Posterior vena cava (tissue), 2 donors: ENCODE measurements at places on chromosomes 7 and 10. TPM values are rescaled to one million over a fixed set of nuclear protein-coding genes. Genes with fewer than 3 reads are reported as not detected.

Gene PTER
- total RNA-seq, result 5.4 TPM

Gene SAP25
- 5.0 TPM for total RNA-seq

Gene KCND2
- 7.0 TPM for total RNA-seq

Gene ELN
- total RNA-seq, result 354 TPM

Gene PRXL2A
- total RNA-seq, result 22.1 TPM

- DNase-seq, result no peak
Measured at GRCh38 chr7:16293669-16294425, 127.5 kb downstream of the CRPPA start.

DNA sequence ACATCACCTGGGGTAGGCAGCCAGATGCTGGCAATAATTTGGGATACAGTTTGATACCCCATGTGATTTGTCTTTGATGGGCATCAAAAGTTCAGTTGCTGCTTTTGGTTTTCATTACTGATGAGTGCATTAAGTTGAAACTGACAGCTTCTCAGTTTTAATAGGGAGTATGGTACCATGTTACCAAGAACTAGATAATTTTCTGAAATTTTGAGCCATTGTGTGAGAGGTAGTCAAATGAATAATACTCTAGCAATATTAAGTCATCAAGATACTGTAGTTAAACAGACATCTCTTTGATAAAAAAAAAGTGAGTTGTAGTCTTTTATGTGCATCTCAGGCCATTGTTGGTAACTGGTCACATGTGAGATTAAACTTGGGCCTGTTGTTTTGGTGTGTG, 71.5 kb downstream of the ST7 start:
- no peak for DNase-seq

DNA sequence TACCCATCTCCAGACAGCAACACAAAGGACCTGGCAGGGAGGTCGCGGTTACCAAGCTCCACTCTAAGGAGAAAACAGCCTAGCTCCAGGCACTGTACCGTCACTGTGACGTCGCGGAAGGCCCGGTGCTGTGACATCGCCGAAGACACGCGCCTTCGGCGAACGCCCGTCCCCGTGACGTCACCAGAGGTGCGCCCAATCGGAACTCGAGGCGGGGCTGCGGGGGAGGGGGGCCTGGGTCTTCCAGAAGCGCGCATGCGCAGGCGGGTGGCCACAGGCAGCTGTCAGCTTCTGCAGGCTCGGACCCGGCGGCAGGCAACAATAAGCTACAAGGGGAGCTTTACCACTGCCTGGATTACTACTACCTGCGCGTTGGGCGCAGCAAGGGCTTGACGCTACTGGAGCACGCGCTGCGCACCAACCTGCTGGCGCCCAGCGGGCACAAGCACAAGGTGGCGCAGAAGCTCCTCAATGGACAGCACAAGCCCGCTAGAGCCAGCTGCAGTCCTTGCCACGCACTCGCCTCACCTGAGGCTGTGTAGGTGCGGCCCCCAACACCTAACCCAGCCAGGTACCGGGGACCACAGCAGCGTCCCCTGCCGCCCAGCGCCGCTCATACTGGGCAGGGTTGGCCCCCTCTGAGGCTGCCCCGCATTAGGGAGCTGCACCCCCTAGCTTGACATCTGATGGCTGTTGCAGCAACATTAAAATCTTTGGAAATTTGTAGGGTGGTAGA, 208.4 kb downstream of the TPST1 start:
- DNase-seq, result peak; percentile 96

GRCh38 chr10:131929122-131929845, 28.5 kb downstream of the PPP2R2D start:
- DNase-seq, result no peak

DNA sequence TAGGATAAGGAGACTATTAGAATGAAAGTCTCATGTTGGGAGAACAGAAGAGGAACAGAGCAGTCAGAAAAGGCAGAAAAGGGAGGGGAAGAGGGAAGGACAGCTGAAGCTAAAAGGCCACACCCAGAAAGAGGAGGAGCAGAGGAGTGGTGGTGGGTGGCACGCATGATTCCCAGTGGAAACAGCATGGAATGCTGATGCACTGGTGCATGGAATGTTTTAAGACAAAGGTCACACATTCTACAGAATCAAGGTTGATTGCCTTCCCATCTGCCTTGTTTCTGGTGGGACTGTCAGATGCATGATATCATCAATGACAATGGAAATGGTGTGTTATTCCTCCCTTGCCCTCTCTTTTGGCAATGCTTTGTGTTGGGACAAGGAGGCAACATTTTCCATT, 285.4 kb upstream of the MKI67 start:
- no peak for DNase-seq

DNA sequence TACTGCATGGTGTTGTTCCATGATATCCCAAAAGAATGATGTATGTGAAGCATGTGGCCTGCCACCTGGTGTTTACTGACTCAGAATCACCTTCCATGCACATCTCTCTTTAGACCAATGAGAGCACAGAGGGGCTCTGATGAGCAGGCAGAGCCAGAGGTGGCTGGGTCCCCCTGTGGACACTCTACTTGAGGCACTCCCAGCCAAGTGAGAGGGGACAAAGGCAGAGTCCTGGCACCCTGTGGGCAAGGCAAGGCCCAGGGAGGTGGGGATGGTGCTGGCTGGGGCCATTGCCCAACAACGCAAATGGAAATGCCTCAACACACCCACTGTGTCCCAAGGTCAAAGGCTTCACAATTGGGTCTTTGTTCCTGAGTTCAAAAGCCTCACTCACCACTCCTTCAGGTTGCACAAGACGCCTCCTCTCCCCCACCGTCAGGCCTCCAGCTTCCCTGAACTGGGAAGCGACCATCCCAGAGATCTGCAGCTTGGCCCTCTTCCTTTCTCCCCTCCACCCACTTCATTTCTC, 164.6 kb downstream of the NEURL1 start:
- no peak for DNase-seq

DNA sequence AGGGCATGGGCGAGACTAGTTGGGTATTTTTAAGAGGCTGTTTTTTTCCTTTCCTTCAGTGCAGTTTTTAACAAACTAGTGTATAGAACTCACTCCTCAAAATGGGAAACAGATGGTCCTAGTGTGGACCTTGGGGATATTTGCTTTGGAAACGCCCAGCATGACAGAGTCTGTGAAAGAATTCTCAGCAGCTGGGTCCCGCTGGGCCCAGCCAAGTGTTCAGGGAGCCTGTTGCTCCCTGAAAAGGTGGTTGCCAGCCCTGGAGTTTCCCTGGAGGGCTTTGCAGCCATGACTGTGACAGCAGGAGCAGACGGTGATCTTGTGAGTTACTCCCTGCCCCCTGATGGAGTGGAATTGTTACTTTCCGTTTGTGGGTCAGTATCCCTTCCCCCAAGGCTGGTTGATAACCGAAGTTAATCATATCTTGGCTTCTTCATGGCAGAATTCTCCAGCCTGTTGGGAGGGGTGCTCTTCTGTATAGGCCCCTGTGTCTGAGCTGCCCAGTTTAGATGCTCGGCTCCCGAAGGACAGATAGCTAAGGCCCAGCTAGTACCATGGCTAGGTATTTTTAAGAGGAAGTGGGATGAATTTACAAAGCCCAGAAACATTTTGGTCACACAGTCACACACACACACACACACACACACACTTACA, 278.6 kb upstream of the HABP2 start:
- DNase-seq, result no peak

DNA sequence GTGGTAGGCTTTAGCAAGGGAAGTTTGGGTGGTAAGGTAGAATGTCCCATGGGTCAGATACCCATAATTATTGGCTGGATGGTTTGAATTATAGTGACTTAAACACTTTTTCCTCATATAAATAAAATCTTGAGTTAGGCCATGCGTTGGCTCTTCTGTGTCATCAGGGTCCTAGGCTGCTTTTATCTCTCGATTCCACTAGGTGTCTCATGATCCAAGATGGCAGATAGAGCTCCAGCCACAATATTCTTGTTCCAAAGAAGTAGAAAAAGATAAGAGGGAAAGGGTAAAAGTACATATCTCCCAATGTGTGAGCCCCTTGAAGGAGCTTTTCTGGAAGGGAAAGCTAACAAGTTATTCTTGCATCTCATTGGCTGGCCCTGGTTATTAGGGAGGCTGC, 144.7 kb downstream of the GRK5 start:
- no peak for DNase-seq

GRCh38 chr7:134724606-134725005, 54.8 kb upstream of the CALD1 start:
- DNase-seq, result no peak

DNA sequence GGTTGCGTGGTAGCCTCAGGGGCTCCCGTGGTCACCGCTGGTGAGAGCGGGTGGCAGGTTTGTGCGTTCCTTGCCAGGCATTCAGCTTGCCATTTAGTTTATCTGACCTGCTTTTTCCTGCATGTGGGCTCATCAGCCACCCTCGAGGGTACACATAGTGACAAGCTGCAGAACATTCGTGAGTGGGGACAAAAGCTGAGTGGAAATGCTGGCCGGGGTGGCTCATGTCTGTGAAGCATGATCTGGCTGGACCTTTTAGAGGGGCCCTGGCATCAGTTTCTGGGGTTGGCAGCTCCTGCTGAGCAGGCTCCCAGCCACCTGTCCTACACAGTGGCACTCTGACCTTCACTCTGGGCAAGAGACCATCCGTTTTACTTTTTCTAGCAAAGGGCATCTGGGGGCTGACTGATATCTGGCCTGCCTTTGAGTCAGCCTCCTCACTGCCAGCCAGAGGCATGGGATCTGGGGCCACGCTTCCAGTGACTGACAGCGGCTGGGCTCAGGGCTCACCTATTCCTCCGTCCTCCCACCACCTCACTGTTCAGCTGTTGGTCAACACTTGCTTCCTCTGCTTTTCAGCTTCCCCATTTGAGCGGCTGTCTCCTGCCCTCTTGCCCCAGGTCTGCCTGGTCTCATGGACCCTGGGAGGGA, 75.0 kb downstream of the LANCL2 start:
- DNase-seq, result no peak

DNA sequence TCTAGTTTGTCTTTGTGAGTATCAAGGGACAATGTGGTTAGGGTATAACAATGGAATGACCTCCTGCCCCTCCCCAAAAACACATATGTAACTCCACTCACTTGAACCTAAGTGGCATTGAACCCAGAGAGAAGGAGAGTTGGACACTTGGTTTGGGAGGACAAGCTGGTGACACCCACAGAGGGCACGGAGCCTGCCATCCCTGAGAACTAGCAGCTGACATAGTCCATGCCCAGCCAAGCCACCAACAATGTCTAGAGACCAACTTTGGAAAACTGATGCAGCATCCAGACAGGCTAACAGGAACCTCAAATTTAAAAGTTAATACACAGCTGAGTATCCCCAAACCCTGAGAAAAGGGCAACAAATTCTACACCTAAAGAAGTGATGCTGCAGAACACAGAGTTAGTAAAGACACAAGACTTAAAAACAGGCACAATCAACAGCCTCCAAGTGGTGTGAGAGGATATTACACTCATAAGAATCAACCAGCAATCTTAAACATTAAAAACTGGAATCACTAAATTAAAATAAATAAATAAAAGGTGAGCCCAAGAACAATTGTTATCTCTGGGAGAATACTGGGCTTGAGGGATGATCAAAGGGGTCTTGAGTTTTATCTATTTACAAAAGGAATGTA, 27.2 kb downstream of the NUDCD3 start:
- no peak for DNase-seq

- DNase-seq, result no peak
Measured at GRCh38 chr7:121038717-121039509, 50.4 kb downstream of the CPED1 start.

DNA sequence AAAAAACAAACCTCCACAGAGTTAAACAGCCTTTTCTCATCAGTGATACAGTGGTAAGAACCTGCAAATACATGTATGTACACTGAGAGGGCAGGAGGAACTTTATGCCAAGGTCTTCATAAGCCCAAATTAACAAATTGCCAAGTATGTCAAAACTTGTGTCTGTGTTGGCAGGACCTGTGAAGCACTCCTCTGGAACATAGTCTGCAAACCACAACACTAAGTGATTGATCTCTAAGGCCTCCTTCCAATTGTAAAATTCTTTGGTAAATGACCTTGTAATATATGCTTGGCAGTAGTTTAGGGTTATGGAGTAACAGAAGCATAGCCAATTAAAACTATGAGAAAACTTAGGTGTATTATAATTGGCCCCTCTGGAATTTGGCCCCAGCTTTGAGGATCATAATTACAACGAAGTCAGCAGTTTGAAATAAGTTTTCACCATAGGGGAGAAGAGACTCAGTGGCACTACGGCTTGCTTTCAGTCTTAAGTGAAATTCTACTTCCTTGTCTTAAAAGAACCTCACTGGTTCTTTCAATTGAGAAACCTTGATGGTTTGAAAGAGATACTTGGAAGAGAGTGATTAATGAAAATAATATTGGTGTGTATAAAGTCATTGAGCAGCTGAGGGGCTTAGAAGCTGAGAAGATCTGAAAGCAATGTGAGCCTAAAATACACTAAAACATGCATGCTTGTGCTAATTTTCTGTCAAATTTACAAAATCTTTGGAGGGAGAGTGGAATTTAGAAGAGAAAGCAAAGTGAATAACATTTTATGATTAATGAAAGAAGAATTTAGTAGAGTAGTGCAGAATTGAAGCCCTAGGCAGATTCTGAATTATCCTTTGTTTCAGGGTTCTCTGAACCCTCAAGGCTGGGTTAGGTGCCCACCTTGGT, 57.6 kb downstream of the CNNM2 start:
- no peak for DNase-seq

DNA sequence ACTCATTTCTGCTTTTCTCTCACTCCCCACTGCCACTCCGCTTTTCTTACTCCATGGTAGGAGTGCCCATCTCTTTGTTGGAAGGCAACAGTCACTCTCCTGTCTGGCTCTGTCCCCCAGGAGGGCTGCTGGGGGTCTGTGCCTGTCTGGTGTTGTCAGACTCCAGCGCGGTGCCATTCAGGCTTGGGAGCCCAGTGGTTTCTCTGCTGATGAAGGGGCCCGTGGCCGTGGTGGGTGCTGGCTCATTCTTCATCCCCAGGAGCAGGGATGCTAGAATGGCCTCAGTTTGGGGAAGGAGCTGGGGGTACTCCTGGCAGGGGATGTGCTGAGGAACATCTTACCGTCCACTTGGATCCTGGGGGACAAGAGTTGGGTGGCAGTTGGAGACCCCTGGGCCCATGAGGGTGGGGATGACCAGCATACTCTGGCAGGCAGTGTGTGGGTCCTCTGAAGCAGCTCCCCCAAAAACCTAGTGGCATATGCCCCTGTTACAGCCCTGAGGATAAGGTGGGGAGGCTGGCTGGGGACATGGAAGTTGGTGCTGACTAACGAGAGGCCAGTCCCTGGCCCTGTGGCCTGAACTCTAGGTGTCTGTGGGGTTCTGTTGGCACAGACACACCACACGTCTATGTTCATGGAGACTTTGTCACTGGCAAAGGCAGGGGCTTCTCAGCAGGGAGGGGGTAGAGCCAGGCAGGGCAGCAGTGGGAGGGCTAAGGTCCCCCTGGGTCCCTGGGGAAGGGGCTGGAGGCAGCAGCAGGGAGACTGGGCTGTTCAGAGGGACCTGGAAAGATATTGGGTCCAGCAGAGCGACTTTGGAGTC, 102.8 kb upstream of the RET start:
- DNase-seq, result peak; percentile 47
